ENCODE measurements at places on chromosomes 4 and X.

DNA sequence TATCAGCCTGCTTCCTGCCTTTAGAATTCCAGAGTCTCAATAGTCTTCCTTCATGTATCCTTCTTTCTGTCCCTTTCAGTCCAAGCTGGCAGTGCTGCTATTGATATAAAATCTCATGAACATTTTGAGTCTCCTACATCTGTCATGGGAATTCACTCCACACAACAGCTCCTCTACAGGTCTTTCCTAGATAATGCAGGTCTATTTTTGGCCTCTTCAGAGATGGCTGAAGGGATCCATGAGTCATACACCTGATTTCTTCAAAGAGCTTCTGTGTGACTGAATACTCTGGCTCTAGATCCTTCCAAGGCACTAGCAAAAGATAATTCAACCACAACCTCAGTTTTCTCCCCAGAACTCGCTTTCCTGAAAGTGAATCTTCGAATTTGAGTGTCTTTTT is 115.4 kb downstream of the STPG2 start:
- DNase-seq: no peak

- no peak for DNase-seq
These were observed 54.1 kb downstream of the CCNI start for GRCh38 chr4:77021614-77022089.

DNA sequence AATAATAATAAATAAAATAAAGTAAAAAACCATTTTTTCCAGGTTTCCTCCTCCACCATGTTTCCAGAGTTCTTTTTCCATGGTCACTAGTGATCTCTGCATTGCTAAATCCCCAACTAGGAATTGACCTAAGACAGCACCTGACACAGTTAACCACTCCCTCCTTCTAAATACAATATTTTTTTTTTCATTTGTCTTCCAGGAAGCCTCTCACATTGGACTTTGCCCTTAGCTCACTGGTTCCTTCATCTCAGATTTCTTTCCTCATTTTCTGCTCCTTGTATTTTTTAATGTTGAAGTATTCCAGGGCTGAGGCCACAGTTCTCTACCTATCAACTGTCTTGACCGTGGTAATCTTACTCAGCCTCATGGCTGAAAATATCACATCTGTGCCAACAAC is 187.3 kb upstream of the FAM241A start:
- no peak for DNase-seq

- DNase-seq: no peak
These were observed 30.0 kb upstream of the TADA2B start for GRCh38 chr4:7013175-7013574.

DNA sequence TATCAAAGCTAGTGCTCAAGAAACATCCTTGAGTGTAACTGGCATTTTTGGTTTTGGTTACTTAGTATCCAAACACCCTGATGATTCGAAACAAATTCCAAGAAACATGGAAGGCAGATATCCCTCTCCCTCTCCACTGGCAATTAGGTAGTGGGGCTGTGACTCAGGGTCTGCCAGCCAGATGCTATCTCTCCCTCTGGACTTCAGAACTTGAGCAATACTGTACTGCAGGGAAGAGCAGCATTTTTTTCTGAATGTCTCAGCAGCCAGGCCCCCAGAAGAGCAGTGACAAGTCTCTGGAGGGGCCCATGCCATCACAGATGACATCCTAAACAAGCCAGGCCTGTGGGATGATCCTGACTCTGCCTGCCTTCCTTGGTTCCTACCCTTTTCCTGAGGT is 37.3 kb upstream of the BCORL1 start:
- no peak for DNase-seq

GRCh38 chr4:84495118-84495793 is 3.8 kb downstream of the NKX6-1 start:
- DNase-seq: no peak

GRCh38 chrX:23369027-23369426 is 34.4 kb downstream of the PTCHD1 start:
- DNase-seq: no peak

DNA sequence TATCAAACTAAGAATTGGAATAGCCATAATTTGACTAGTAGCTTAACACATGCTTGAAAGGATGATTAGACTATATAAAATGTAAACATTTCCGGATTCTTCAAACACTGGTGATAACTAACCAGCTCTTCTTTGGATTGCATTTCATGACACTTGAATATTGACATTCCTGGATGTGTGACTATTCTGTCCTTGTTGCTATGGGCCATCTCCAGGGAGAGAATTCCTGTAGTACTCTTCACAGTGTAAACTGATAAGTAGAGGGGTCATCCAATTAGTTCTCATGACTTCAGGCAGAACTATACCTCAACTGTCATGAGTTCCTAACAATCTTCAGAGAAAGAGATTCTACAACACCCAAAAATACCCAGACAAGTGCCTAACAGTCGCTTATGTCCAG is 1026.7 kb upstream of the TENM3 start:
- DNase-seq: no peak

DNA sequence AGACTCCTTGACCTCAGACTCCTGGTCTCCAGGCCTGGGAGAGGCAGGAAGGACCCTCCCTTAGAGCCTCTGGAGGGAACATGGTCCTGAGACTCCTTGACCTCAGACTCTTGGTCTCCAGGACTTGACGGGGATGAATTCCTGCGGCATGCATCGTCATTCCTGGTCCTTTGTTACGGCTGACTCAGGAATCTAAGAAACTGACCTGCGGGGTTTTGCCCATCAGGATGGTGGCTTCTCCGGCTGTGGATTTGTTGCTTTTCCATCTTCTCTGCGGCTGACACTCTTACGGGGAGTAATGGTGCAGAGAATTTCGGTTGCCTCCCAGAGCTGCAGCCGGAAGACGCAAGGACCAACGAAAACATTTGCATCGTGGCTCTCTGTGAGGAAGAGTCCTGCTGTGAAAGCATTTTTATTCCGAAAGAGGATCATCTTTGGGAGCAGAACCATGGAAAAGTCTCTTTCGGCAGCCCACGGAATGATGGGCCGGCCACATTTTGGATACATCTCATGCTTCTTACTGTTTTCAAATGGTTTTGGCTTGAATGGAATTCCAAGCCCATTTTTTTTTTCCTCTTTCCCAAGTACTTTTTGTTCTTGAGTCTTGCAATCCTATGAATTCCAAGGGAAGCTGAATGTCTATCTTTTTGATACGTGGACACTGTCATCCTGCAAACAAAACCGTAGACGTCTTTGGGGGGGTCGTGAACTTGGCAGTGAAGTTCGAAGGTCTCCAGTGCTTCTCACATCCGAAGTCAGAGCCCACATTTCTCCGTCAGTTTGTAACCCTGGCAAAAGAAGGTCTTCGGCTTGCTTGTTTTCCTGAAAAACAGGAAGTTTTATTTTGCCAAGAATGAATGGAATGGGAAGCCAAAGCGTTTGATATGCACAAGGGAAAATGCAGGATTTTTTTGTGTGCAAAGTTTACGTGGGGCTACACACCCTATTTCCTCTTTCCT is 36.5 kb downstream of the SHOX start:
- no peak for DNase-seq

DNA sequence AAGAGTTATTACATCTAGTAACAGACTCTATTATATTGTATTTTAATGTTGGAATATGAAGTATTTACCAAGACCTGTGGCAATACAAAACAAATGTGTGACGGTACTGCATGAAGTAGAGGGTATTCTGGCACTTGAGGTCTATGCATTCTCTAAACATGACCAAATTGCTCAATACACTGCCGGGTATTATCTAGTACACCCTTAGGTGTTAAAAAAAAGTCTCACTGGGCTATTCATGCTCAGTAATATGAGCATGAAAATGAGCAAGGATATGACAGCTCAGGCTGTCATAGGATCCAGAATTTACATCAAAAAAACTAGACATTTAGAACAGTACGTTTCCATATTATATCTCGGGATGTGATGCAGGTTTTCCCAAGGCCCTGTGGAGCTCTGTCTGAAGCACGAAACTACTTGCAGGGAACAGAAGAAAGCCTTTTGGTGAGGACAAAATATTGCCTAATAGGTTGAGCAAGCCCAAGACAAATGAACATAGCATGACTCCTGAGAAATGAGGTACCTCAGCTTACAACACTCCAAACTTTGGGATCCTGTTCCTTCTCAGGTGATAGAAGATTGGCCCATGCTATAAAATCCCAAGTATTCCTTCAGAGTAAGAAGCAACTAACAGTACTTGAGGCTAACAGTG is 74.1 kb upstream of the MAOA start:
- DNase-seq: no peak

- DNase-seq: no peak
These were observed 79.9 kb downstream of the FAM53A start for GRCh38 chr4:1604181-1604705.

DNA sequence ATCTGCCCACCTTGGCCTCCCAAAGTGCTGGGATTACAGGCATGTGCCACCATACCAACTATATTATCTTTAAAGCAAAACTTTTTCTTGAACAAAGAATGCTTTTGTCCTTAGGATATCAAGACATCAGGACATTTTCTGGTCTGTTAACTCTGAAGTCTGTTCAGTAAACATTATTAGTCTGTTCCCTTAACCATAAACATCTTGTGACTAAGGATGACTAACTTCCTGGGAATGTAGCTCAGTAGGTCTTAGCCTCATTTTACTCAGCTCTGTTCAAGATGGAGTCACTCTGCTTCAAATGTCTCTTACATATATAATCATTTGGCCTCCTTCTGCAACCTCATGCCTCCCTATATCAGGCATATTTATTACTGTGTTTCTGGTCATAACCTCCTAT is 122.9 kb downstream of the UBE2NL start:
- DNase-seq: no peak

- no peak for DNase-seq
These were observed 20.6 kb upstream of the TEX13A start for GRCh38 chrX:105241056-105241455.
